ENCODE measurements at places on chromosomes 1 and 21. TPM values are rescaled to one million over a fixed set of nuclear protein-coding genes. Genes with fewer than 3 reads are reported as not detected.

The KPRP gene
- total RNA-seq: not detected

The NPHS2 gene
- not detected for total RNA-seq

DNA sequence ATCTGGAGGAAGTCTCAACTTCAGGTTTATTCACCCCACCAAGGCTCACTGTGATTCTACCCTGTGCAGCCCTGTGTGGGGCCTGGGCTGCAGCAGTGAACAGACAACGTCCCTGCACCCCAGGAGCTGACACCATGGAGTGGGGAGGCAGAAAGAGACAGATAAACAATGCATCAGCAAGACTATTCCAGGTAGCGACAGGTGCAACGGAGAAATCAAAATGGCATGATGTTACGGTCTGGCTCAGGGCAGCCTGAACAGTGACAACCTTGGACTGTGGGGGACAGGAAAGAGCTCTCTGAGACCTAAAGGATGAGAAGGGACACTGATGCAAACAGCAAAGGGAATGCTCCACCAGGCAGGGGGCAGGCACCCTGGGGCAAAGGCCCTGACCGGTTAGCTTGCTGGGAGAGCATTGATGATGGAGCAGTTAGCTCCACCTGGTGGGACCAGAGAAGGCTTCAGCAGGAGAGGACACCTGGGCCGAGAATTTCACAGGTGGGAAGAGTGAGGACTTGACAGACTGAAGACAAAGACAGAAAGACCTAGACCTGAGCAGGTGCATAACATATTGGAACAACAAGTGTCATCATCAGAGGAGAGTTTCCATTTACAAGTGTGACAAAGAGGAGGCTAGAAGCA is 589.9 kb downstream of the MATN1 start:
- DNase-seq: no peak

DNA sequence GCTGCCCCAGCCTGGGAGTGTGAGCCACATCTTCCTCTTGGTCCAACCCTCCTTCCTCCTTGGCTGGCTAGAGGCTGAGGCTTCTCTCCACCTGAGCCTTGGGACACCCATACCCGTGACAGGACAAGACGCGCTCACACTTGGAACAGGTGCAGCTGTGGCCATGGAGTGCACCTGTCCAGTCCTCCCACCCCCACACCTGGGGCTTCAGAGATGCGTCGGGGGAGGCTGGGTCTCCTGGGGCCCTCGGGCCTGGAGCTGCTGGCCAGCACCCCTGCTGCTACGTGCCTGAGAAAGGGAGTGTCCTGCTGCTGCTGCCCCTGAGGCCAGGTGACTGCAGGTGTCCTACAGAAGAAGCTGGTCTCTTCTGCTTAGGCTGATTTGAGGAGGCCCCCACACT is 37.0 kb upstream of the TMEM52 start:
- no peak for DNase-seq

GRCh38 chr21:25240974-25241373 is 366.3 kb downstream of the MRPL39 start:
- no peak for DNase-seq
